Stimulated activated CD4-positive, alpha-beta T cell treated with anti-CD3 and anti-CD28 coated beads, TNF-alpha, amount 100 ng/mL, for 24 hours (primary cell): ENCODE measurements at places on chromosomes 2 and 18.

GRCh38 chr2:55118643-55119083, 68.4 kb upstream of the RTN4 start:
- DNase-seq = no peak

DNA sequence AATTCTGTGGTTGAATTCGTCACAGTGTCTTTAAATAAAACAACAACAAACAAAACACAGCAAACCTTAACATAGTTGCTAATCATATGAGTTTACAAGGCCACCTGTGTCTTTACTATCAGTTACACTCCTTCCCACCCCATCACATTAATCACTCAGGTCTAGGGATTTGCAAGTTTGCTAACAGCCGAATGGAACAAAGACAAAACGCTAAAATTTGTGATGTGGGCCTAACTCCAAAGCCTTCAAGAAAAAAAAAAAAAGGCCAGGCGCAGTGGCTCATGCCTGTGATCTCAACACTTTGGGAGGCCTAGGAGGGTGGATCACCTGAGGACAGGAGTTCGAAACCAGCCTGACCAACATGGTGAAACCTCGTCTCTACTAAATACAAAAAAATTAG, 566 bp upstream of the POLI start:
- DNase-seq = no peak

DNA sequence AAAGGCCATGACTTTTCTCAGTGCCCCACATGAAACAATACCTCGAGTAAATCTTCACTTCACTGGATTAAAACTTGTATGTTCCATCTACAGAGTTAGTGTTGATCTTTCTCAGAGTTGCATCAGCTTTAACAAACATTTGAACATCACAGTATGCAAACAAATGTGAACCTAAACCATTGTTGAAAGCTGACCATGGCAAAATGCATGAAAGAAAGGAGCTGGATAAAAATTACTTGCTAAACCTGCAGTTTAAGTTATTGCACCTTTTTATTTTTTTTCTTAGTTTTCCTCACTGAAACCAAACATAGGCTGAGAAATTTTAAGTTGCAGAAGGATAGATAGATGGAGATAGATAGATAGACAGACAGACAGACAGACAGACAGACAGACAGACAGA, 107.2 kb upstream of the UGP2 start:
- DNase-seq = no peak

DNA sequence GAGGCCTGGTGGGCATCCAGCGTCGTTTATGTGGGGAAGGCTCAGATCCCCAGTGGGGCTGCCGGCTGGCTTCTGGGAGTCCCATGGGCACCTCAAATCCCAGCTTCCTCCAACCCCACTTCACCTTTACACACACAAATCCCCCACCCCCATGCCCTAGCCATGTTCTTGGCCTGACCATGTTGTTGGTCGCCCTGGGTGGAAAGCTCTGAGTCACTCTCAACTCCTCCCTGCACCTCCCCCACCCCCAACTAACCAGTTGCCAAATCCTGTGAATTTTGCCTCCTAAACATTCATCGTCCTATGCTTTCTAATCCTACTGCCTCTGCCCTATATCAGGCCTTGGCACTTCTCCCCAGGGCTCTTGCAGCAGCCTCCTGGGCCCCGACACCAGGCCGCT, 6.4 kb downstream of the TNS1 start:
- DNase-seq = no peak

DNA sequence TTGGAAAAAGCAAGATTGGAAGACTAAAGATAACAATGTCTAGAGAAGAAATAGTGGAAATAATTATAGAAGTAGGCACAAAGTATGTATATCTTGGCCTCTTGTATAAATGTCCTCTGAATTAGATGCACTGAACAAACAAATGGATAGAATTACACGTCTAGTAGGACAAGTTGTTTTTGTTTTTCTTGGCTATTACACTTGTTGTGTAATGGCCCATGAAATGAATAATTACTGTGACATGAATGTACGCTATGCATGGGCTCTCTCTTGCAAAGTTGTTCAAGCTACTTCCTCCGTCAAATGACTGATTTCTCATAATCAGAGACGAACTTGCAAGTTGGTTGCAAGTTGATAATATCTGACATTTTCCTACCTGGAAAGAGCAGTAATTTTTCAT, 126.2 kb downstream of the PDE1A start:
- no peak for DNase-seq

- no peak for DNase-seq
Measured at GRCh38 chr2:41727711-41728110, 320.1 kb upstream of the PKDCC start.

DNA sequence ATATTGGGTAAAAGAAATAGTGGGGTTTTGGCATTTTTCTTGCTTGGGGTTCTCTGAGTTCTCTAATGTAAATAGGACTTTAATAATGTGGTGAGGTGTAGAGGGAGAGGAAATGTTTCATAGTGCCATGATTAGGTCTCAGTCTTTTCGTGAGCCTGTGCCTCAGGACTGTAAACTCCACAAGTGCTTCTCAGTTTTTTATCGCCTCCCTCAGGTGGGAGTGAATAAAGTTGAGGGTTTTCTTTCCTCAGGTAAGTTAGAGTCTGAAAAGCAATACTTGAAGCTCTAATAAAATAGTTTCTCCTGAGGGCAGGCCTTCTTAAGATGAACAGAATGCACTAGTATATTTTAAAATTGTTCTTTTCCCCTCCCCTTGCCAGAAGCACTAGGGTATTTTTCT, 243.1 kb upstream of the SETBP1 start:
- DNase-seq = no peak

GRCh38 chr18:55584201-55584600, 3.8 kb downstream of the TCF4 start:
- no peak for DNase-seq
